ENCODE measurements at places on chromosomes 11 and 22.

DNA sequence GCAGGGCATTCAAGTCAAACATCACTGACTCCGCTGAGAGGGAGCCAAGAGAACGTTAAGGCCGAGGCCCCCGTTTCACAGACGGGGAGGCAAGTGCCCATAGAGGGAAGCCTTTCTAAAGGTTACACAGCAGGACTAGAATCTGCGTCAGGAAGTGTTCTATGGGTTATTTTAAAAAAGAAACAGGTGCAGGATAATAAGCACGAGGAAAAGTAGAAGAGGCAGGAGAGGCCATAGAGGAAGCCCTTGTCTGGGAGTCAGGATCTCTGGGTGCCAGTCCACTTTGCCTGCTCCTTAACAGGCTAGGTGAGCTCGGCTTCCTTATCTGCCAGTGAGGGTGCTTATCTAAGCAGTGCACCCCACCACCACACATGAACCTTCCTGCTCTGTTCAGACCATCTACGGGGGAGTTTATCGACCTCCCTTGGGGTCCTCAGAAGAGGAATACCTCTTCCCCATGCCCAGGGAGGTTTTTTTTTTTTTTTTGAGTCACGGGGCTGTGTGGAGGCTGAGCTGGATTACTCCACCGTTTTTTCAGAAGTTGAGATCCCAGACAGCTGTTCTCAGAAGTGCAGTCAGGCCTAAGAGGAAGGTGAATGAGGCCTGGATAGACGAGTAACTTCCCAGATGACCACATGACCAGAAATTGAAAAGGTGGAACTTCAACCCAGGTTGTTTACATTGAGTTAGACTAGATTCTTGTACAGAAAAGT, 1.2 kb upstream of the FCHSD2 start:
- no peak for DNase-seq

- DNase-seq = no peak
Observed at GRCh38 chr11:131378931-131379330, 8.5 kb downstream of the NTM start.

DNA sequence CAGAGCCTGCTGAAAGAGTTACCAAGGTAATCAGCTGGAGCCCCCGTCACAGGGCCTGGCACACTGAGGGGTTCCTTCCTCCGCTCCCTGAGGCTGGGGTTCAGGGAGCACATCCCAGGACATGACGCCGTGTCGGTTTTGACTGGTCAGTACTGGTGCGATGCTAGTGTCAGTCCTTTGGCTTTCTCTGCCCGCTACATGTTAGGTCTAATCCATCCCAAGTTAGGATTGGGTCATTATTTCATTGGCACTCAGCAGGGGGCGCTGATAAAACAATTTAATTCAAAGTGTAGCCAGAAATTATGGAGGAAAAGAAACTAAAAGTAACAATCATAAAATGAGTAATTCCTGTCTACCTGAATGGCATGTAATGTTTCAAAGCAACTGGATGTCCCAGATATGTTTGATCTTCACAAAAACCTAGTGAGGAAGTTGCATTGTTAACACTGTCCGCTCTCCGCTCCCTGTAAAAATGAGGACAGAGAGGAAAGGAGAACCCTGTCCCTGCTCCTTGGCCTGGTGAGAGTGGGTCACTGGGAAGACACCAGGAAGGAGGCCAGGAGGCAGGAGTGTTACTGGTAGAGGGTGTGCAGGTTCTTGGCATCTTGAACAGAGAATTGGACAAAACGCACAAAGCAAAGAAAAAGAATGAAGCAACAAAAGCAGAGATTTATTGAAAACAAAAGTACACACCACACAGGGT, 27.1 kb downstream of the TSKU start:
- peak; percentile 60 for DNase-seq

- no peak for DNase-seq
Observed at GRCh38 chr11:18379201-18379600, 15.2 kb upstream of the LDHA start.

- DNase-seq = no peak
Observed at GRCh38 chr11:75421035-75421602, 11.9 kb downstream of the KLHL35 start.

Data from HTR-8/SVneo (cell line).